Left lung (tissue), 14 donors: ENCODE measurements at places on chromosomes 6 and 20. TPM values are rescaled to one million over a fixed set of nuclear protein-coding genes. Genes with fewer than 3 reads are reported as not detected.

The C20orf144 gene
- total RNA-seq: 0.24 TPM

The CALHM4 gene
- total RNA-seq: not detected

The SRMS gene
- total RNA-seq: not detected

The LHFPL5 gene
- not detected for total RNA-seq

The OPRM1 gene
- total RNA-seq: not detected

The TSPO2 gene
- not detected for total RNA-seq

The KIAA0408 gene
- total RNA-seq: 19.1 TPM

The SIGLEC1 gene
- 45.8 TPM for total RNA-seq

The KCNB1 gene
- 0.34 TPM for total RNA-seq

The LTA gene
- total RNA-seq: 0.65 TPM

The SLC17A2 gene
- not detected for total RNA-seq

The ANKRD66 gene
- not detected for total RNA-seq

The ZC2HC1B gene
- not detected for total RNA-seq

The SLC22A3 gene
- 35.4 TPM for total RNA-seq

The GPR6 gene
- not detected for total RNA-seq

The TSHZ2 gene
- total RNA-seq: 11.9 TPM

The NKAIN4 gene
- total RNA-seq: 1.1 TPM

The SPATA2 gene
- total RNA-seq: 7.1 TPM
